Islet precursor cell (in vitro differentiated cells): ENCODE measurements at places on chromosomes 2 and 18.
A peak's percentile ranks its signal among the peaks of the same experiment; 100 is the strongest.

- no peak for DNase-seq
Observed at GRCh38 chr18:3671176-3671575, 221.2 kb downstream of the TGIF1 start.

GRCh38 chr2:147346142-147346541, 498.7 kb upstream of the ACVR2A start:
- DNase-seq: no peak

- DNase-seq: peak; percentile 65
Observed at GRCh38 chr18:6557770-6558248, 143.1 kb upstream of the L3MBTL4 start.

- DNase-seq: no peak
Observed at GRCh38 chr18:67845035-67845434, 328.5 kb upstream of the DSEL start.

DNA sequence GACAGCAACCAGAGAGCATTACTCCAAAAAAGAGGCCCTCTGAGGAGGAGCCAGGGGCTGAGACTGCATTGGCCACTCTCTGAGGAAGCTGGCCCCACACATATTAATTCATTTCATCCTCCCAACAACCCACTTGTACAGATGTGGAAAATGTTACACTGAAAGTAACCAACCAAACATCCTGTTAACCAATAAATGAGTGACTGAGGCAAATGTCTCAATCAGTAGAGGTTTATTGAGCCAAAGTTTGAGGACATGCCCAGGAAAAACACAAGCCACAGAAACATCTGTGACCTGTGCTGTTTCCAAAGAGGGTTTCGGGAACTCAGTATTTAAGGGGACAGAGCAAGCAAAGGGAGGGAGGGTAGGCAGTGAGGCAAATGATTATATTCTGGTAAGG, 53.0 kb downstream of the SKA1 start:
- DNase-seq: no peak

DNA sequence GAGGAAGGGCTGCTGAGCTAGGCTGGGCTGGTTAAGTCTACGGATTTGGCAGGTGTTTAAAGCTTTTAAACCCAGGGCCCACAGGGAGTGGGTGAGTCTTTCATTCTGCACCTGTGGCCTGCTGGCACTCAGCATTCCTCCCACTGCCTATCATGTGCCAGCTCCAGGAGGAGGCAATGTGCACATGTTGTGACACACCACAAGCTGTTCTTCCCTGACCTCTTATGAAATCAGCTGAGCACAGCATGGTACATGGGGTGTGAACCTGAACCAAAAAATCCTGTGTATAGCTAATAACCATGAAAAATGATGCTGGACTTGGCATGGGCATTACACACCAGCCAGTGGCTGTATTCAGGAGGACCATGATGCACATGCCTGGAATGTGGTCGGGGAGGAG, 297.9 kb upstream of the MMADHC start:
- no peak for DNase-seq

DNA sequence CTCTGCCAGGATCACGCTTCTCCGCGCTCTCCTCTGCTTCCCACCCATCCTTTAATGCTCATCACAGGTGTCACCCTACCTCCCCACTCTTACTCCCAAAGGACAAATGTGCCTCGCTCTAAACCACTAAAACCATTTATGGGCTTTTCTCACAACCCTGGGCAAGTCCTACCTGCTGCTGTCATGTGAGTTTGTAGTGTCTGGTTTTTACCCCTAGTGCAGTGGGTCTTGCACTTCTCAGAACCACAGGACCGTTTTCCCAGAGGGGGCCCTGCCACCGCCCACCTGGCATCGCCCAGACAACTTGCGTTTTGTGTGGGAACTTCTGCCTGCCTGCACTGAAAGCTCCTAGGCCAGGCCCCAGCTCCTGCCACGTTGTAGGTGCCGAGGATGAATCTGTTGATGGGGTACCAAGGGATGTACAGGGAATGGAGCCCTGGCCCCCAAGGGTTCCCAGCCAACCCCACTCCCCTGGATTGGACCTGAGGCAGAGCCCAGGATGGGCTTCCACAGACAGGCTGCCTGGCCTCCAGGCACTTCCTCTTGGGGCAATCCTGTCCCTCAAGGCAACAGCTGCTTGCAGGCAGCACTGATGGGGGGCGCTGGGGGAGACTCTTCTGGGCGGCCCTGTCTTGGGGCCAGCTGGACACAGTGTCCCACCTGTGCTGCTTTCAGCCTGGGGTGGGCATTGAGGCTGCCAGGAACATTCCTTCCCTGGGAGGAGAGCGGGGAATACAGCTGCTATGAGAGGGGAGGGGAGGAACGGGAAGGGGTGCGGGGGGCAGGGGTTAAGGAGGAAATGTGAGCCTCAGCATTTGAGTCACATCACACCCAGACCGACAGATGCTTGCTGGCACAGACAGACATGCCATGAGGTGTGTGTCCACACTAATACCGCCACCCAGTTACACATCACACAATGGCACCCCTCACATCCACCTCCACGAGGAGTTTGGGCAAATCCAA, 176.3 kb downstream of the ZFP36L2 start:
- DNase-seq: no peak

GRCh38 chr2:239361311-239361642, 39.5 kb downstream of the HDAC4 start:
- no peak for DNase-seq

- DNase-seq: no peak
Observed at GRCh38 chr18:57759650-57760049, 43.5 kb downstream of the ATP8B1 start.

- no peak for DNase-seq
Observed at GRCh38 chr2:234714711-234715110, 217.8 kb upstream of the ARL4C start.

DNA sequence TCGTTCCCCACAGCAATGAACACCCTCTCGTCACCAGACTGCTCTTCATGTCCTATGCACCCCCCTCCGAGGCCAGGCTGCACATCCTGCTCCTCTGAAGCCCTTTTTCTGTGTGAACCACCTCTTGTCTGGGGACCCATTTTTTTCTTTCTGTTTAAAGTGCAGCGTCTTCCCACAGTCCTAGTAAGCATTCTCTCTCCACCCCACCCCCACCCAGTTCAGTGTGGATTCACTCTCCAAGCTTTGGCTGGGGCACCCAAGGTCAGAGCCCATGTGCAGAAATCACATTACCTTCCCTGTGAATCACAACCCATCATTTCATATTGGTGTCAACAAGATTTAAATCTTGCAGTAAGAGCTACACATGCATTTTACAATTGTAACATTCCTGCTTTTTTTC, 26.4 kb upstream of the PKDCC start:
- DNase-seq: peak; percentile 54

GRCh38 chr18:61635901-61636528, 256.8 kb downstream of the RNF152 start:
- peak; percentile 81 for DNase-seq

DNA sequence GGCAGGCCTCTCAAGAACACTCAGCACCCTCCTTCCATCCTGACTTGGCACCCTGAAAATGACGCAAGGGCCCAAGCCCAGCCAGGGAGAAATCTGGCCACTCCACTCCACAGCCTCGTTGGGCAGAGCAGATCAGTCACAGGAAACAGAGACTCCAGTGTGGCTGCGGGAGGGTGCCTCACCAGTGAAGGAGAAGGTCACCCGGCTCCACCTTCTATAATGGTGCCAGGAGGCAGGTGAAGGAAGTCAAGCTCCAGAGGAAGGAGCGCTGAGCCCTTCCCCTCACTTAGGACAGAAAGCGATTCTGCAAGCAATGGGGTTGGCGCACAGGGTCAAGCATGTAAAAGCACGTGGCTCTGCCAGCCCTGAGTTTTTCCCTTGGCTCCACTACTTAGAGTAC, 35.3 kb downstream of the CRACDL start:
- DNase-seq: no peak

GRCh38 chr2:188414411-188414810, 122.7 kb downstream of the GULP1 start:
- DNase-seq: no peak

GRCh38 chr2:43636621-43637020, 439 bp upstream of the PLEKHH2 start:
- no peak for DNase-seq

- DNase-seq: no peak
Observed at GRCh38 chr2:4782647-4783046, 909.5 kb upstream of the SOX11 start.

DNA sequence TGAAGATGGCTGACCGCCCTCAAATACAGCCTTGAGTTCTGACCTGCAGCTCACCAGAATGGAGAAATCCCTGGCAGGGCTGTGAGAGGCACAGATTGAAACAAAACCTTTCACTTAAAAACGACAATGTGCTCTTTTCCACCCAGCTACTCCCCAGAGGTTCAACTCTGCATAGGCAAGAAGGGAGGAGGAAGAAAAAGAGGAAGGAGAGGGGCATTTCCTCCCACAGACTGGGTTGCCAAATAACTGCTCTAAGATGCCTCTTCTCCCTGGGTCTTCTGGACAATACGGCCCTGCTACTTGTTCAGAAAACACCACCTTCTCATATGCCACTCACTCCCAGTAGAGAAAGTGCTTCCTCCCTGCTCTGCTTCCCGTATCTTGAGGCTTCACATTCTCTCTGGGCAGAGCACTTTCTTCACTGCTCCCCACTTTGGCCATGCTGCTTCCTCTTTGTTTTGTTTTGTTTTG, 136.4 kb upstream of the SLC1A4 start:
- DNase-seq: no peak

DNA sequence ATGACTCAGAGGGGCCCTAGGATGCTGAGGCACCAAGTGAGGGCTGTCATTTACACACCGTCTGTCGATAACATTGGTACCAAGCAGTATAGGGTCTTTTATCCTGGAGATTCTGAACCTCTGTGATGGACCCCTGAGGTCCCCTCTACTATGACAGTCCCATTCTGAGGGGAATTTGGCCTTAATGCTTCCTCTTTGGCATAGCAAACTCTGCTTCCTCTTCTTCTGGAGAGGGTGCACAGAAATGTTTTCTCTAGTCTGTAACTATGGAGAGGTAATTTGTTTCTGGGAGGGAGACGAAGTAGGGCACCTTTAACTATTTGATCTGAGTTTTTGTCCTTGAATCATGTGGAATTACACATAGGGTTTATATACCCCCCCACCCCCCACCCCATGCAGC, 44.8 kb downstream of the INPP4A start:
- DNase-seq: no peak

DNA sequence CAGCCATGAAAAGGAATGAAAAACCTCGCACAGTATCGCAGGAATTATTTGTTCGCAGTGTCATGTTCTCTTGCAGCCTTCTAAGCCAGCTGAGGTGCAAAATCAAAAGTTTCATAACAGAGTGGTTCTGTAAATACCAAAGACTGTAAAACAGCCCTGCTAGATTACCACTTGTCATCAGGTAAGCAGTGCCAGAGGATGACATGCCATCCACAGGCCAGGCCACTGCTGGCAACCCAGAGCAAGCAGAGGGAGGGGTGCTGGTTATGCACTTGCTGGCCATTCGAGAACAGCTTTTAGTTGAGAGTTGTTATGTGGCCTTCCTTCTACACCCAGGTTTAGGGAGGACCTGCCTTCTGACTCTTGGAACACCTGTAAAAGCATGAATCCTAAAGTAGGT, 114.3 kb upstream of the MGAT5 start:
- no peak for DNase-seq

DNA sequence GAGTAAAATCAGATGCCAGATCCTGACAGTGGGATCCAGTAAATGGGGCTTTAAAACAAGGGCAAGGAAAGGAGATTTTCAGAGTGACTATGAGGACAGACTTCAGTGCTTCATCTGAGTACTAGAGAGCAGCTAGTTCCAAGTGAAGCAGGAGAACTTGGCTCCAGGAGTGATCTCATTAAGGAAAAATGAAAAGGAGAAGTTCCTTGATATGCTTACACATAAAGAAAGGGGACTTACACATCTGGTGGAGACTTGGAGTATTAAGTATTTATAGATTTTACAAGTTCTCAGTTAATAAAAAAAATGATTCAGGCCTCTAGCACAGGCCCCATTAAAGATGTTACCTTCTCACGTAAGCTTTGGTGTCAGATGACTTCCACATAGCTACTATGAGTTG, 105.8 kb downstream of the ICOS start:
- DNase-seq: no peak

- no peak for DNase-seq
Observed at GRCh38 chr18:41457765-41458326, 497.2 kb upstream of the PIK3C3 start.

- no peak for DNase-seq
Observed at GRCh38 chr2:232275670-232276069, 102.9 kb upstream of the ALPP start.

GRCh38 chr2:176999301-176999700, 213.3 kb upstream of the HNRNPA3 start:
- no peak for DNase-seq

DNA sequence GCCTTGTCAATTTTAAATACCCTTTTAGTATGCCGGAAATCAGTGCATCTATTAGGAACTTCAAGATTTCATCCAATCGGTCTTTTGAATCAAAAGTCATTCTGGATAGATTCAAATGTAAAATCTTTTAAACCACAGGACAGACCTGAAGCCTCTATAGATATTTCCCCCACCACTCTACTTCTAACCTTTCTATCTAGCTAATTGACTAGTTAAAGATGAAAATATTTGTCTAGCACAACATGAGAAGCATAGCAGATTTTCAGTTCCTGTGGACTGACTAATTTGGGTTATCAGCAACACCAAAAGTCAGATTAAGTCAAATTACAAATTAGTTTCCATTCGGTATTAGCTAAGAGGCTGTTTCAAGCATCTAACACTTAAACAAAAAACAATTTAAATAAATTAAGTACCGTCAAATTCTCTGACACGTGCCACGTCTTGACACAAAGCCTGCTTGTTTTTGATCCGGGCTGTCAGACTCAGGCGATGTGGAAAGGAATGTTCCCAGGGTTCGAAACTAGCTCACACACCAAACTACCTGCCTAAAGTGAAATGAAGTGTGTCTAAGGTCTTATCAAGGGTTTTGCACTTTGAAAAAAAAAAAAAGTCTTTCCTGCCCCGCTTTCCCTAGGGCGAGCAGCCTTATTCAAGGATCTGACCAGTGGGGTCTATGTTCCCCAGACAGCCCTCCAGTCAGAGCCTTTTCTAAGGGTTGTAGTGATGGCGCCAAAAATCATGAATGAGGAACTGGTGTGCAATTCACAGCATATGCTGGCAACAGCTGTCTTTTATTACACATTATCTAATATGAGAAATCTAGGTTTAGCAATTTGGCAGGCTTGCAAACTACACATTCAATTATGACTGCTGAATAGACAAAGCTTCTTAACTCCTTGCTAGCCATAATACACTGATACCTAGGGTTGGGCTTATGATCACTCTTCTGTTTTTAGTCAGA, 4.7 kb downstream of the CYTIP start:
- no peak for DNase-seq

- DNase-seq: peak; percentile 11
Observed at GRCh38 chr18:79387214-79387613, 8.5 kb upstream of the NFATC1 start.

GRCh38 chr18:57447154-57447621, 12.0 kb downstream of the ONECUT2 start:
- peak; percentile 91 for DNase-seq

DNA sequence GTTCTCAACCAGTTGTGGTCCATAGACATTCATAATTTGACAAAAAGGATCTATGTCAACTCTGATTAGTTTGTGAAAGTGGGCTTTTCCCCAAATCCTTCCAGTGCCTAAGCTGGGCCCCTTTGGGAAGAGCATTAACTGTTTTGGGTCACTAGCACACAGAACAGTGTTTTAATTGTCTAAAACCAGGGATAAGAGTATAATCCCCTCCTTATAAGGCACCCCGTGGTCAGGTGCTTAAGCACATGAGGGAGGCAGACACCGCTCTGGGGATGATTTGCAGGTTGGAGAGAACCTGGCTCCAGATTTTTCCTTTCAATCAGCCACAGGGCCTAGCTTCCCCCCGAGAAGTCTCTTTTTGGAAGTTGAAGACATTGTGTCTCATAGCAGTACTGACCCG, 53.6 kb upstream of the RFX8 start:
- no peak for DNase-seq
